CD4-positive, alpha-beta memory T cell (primary cell): ENCODE measurements at places on chromosomes 5 and 9. TPM values are rescaled to one million over a fixed set of nuclear protein-coding genes. Genes with fewer than 3 reads are reported as not detected.

DNA sequence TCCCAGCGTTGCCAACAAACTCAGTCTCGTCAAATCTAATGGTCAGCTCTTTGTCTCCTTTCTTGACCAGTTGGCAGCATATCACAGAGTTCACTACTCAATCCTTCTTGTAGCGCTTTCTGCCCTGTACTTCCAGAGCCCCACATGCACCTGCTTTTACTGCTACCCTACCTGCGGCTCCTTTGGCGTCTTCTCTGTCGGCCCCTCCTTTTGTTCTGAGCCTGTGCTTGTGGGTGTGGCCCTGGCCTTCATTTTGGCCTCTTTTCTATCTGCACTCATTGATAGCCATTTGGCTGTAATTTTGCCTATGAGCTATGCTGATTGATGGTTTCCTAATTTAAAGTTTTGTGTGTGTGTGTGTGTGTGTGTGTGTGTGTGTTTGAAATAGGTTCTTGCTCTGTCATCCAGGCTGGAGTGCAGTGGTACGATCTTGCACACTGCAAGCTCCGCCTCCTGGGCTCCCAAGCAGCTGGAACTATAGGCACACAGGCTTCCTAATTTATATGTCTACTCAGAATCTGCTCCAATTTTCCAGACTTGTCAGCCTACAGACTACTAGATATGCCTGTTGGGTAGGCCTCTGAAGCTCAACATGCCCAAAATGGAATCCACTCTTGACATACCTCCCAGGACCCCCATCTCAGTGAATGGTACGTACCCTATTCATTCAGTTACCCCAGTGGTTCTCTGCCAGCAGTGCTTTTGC is 32.3 kb downstream of the ARPC5L start:
- no peak for DNase-seq

DNA sequence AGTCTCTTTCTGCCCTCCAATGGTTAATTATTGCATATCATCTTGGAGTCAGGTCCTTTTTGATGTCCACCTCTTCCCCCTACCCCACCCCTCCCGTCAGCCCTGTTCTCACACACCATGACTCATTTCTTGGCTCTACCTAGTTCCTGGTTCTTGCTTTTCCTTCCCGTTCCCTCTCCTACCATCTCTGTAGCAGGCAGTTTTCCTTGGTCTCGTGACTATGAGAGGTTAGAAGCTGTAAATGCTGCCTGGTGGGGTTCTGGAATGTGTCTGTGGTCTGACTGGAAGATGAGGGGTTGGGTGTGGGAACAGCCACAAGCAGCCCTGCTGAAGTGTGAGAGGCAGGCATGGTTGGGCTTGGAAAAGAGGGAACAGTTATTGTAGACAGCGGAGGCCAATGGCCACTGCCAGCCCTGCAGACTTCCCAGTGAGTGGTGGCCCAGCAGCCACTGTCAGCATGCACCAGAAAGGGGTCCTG is 18.2 kb downstream of the SLC22A5 start:
- no peak for DNase-seq

- DNase-seq, result peak; percentile 52
These were observed 54.4 kb downstream of the CCDC192 start for GRCh38 chr5:127757576-127757975.

- DNase-seq, result no peak
These were observed 6.2 kb downstream of the RBM22 start for GRCh38 chr5:150694612-150695011.

GRCh38 chr9:117917873-117918272 is 213.7 kb downstream of the TLR4 start:
- DNase-seq, result no peak

Gene LRRC19
- polyA plus RNA-seq, result 0.05 TPM

Gene AHRR
- polyA plus RNA-seq, result 0.23 TPM
